ENCODE measurements at places on chromosomes 16 and 17. TPM values are rescaled to one million over a fixed set of nuclear protein-coding genes. Genes with fewer than 3 reads are reported as not detected.

The LPO gene
- total RNA-seq = 6.4 TPM

The FSCN2 gene
- total RNA-seq = 1.7 TPM

The GCGR gene
- total RNA-seq = not detected

The DNAH17 gene
- not detected for total RNA-seq

The TENT4B gene
- total RNA-seq = 10.3 TPM

The TBC1D3D gene
- 2.1 TPM for total RNA-seq

DNA sequence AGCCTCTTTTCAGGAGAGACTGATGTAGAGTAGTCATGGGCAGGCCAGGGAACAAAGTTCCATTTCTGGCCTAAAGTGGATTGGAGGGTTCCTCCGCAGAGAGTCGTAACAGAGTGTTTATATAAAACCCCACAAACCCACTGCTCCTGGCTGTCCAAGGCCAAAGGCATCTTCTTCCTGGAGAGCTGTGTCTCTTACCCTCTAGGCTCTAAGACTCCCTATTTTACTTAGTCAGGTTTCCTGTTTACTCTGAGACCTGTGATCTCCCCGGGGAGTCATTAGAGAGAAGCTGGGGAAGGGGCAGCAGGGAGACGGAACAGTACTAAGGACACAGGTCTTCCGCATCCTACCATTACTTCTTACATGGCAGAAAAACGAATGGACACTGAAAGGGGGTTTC lies 69.5 kb downstream of the HIC1 start:
- no peak for DNase-seq

- peak; percentile 82 for DNase-seq
These were observed at the start of gene ENO3 for GRCh38 chr17:4950746-4951204. Gene ENO3 (plus strand): TSS chr17:4951119. CDS start chr17:4951830, 711 bp downstream.

GRCh38 chr16:85696781-85697180 lies 8.0 kb upstream of the GINS2 start:
- DNase-seq = peak; percentile 75

GRCh38 chr17:13646411-13646810 lies 44.7 kb upstream of the HS3ST3A1 start:
- no peak for DNase-seq

DNA sequence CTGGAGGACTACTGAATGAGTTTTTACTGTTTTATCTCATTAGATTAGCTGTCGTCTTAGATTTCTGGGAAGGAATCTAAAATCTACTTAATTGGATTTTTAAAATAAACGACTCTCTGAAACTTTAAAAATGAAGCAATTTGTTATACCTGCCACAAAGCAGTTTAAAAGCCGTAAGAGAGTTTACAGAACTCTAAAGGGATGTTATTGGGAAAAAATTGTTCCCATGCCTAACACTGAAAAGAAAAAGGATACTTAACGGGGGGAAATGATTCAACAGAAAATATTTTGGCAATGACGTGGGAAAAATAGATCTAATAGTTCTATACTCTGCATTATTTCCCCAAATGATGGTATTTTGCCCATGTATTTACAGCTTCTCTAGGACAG lies 27.0 kb downstream of the ARHGAP17 start:
- DNase-seq = no peak

DNA sequence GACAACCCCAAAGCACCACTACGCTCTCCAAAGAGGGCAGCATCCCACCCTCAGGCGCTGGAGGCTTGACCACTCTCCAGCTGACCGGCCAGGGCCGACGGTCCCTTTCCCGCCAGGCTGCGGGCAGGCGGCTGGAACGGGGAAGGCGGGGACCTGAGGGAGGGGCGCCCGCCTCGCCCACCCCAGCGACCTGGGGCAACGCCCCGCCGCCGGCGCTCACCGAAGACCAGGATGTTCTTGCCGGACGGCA lies 431 bp downstream of the DYNC1LI2 start:
- DNase-seq = peak; percentile 30

DNA sequence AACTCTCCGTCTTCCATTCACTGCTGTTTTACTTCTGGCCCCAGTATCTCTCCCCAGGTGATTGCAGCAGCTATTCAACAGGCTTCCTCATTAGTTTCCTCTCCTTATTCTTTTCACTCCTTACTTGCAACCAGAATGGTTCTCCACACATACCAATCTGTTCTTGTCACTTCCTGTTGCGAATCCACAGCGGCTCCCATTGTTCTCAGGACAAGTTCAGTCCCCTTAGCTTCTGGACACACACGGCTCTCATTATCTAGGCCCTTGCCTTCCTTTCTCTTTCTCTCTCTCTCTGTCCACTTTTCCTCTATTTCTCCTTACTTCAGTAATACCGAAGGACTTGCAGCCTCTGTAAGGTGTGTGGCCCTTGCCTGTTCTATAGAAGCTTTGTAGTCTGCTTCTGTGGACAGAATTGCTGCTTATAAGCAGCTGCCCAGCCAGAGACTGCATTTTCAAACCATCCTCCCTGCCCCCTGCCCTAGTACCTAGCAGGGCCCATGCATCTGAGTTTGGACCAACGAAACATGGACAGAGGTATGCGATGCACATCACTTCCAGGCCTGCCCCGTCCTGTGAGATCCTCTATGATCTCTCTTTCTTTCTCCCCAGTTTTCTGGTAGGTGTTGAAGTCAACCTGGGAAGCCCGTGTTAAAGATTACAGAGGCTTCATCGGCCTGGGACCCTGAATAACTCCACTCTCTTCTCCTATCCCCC lies 45.7 kb downstream of the VAT1L start:
- DNase-seq = peak; percentile 13

DNA sequence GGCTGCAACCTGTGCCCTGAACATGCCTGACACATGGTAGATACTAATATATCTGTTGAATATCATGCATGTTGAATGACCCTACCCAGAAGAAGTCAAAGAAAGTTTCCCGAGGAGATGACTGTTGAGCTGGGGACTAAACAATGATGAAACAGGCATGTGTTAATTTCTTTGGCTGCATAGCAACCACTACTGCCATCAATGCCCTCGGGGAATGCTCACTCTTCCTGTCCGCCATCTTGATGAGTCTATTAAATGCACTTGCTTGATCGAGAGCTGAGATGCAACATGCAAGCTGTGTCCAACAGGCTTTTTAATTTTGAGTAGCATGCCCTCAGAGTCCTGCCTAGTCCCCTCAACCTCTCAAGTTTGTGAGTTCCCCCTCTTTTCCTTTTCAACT lies 31.3 kb downstream of the GRIN2A start:
- no peak for DNase-seq

- no peak for DNase-seq
These were observed 2230.4 kb downstream of the TP53TG3F start for GRCh38 chr16:35689764-35690163.
